ENCODE measurements at places on chromosomes 5 and 9.

DNA sequence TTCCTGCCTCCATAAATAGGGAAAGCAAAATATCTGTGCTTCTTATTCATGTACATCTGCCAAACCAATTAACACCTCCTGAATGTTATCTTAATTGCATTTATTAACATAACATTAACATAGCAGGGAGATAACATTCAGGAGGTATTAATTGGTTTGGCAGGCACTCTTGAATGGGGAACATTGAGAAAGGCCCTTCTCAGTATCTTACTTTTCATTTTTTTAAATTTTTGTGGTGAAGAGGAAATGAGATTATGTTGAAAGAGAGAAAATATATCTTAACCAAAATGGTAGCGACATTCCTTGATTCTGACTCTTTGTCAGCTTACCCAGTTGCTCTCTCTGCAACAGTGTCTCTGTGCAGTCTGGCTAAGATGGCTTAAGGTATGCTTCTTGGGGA, 100.4 kb upstream of the TLE1 start:
- DNase-seq, result no peak

DNA sequence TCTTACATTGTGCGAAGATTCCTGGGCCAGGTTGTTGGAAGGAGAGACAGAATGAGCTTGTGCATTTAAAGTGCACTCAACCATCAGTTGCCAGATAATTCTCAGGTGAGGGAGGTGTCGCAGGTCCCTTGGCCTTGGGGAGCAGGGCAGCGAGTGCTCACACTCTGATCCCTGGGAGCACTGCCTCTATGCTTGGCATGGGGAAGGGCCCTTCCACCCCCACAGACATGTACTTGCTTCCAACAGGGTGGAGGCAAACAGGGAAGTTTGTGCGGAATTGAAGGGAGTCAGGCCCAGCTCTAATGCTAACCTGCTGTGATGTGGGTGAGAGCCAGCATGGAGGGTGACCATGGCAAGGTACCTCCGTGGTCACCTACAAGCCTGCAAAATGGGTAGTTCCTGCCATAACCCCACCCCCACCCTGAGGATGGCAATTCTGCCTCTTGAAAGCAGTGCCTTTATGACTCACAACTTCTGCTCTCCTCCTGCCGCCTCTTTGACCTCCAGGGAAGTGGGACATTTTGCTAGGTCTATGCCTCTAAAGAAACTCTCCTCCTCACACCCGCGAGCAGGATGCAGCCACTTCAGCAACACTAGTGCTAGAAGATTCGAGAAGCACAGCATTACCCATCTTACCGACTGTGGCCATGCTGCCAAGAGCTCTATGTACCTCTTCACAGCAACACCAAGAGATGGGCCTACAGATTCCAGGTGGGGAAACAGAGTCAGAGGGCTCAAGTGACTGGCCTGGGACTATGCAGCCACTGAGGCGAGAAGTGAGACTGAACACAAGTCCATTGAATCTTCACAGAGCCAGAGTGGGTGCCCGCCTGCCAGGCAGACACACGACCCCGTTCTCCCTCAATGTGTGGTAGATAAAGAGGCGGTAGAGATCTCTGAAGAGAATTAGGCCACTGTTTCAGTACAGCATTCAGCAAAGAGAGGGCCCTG, 22.1 kb upstream of the SLC25A51 start:
- DNase-seq, result no peak

- peak; percentile 12 for DNase-seq
These were observed at the start of gene CD74 for GRCh38 chr5:150412319-150413175. Gene CD74 (minus strand): TSS chr5:150412910. CDS start chr5:150412749, 161 bp downstream.

DNA sequence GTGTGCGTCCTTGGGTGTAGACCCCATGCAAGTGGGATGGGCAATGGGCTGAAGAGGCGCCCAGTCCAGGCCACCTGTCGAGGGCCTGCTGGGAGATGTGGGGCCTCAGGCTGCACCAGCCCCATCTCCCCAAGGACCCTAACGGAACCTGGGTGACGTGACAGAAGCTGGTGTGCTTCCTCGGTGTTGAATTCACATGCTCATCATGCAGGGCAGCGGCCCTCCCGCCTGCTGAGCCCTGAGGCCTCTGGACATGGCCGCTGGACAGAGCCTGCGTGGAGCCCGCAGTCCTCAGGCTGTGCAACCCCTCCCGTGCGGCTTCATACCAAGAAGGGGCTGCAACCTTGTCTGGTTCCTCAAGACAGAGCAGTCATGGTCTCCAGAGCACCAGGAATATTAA, 26.8 kb downstream of the TERT start:
- no peak for DNase-seq

DNA sequence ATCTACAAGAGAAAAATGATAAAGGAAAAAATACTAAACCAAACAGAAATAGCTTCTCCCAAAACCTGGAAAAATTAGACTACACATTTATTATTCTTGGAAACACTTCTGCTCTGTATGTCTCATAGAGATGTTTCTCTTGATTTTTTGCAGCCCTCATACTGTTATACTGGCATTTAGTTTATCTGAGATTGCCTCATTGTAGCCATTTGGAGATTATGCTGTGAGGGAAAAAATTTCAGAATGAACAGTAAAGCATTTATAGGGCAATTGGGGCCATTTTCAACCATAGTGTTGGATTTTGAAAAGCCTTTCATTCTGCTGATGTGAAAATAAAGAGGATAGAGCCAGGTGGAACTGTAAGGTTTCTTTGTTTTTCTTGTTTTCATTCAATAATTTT, 441.8 kb upstream of the RIOK2 start:
- no peak for DNase-seq

GRCh38 chr5:114311968-114312367, 49.9 kb upstream of the KCNN2 start:
- no peak for DNase-seq

DNA sequence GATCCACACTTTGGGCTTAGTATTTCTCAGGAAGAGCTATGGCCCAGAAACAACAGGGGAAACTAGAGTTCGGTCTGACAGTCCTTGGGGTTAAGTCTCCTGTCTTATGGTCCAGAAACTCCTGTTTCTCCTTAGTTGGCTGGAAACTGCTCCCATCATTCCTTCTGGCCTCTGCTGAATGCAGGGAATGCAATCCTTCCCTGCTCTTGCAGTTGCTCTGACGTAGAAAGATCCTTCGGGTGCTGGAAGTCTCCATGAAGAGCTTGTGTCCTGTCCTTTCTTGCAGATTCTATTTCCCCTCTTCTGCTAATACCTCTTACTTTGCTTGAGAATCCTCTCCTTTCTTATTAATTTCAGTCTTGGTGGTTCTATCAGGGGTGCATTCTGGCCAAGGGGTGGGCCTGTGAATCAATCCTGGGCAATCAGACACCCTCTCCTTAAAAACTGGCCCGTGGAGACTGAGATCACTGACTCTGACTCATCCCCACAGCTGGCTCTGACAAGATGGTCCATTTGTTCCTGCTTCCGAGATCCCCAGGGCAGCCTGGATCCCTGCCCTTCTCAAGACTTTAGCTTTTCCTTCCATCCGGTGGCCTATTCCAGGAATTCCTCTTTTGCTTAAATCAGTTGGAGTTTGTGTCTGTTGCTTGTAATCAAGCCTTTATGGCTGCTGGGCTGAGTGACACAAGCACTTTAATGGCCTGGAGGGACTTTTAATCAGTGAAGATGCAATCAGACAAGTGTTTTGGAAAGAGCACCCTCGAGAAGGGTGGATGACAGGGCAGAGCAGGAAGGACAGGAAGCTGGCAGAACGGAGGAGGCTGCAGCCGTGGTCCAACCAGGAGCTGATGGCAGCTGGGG, 23.7 kb downstream of the PTGS1 start:
- DNase-seq, result no peak

DNA sequence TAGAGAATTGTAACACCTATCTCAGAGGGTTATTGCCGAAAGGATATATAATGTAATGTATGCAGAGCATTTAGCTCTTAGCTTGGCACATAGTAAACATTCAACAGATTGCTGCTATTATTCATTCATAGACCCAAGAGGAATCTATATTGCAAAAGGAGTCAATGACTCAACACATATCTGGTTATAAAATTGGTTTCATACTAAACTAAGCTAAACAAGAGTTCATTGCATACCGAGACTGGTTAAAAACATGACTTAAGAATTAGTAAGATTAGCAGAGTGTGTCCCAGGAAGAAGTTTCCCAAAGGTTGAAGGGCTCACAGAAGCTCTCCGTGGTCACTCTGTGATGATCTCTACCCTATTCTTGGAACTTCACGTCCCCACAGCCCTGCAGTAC, 339.6 kb upstream of the CCNH start:
- no peak for DNase-seq

GRCh38 chr9:15843316-15843715, 290.5 kb downstream of the CCDC171 start:
- no peak for DNase-seq

GRCh38 chr9:15606643-15607472, 54.0 kb downstream of the CCDC171 start:
- peak; percentile 79 for DNase-seq

DNA sequence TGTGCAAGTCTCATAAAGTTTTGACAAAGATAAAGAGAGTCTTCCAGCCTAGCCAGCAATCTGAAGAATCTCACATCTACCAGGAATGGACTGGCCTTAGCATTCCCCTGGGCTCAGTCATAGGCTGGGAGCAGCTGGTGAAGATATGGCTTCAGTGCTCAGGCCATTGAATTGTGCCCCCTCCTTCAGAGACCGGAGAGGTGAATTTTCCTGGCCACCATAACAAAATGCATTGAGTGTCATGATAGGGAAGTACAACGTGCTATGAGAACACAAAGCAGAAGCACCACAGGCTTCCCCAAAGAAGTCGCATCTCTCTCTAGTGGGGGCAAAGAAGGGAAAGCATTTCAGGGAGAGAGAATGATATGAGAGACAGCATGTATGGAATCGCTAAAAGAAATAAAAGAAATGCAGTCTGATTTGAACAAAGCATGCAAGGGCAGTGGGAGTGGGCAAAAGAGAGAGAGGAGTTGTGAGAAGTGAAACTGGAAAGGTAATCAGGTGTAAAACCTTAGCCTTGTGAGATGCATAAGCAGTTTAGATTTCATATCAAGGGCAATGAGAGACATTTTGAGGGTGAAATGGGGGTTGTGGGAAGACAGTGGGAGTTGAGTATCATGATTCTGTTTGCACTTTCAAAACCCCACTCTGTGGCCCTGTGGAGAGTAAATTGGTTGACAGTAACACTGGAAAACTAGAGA, 57.1 kb upstream of the NMUR2 start:
- DNase-seq, result no peak

DNA sequence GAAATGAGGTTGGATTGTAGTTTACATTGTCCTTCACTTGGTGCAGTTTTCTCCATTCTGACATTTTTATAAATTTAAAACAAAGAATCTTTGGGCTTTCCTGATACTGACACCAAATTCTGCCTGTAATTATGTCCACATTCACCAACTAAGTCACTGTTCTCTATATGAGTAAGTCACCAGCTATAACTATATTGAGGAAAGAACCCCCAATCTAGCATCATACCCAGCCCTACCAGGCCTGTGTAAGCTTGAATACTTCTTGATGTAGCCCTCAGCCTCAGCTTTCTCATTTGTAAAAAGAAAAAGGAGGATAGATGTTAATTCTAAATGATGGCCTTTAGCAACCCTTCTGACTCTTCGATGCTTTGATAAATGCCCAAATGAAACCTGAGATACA, 112.7 kb upstream of the FST start:
- DNase-seq, result no peak

DNA sequence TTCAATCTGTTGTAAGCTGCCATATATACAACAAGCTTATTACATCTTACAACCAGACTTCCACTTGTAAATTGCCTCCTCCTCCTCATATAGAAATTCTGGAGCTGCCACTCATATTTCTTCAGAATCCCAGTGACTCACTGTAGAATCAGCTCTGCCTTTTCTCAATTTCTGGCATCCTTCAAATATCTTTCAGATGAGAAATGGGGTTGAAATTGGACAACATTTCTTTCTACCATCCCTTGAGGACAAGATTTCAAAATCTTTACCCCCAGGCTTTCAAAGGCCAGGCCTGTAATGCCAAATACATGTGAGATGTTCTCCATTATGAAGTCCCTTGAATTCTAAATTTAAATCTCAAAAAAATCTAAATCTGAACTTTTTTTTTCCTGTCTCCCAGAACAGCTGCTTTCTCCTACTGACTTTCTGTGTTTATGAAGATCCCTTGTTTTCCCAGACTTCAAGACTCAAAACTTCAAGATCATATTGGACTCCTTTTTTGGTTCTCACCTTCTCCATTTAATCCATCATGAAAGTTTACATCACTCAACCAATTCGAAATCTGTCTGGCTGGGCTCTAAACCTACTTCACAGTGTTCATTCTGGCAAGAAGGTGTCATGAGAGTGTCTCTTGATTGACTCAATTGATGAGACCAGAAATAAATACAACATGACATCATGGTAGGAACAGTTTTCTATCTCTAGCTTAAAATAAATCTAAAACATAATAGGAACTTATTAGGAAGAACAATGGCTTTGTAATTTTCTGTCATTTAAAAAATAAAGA, 109.8 kb downstream of the HMHB1 start:
- DNase-seq, result no peak

DNA sequence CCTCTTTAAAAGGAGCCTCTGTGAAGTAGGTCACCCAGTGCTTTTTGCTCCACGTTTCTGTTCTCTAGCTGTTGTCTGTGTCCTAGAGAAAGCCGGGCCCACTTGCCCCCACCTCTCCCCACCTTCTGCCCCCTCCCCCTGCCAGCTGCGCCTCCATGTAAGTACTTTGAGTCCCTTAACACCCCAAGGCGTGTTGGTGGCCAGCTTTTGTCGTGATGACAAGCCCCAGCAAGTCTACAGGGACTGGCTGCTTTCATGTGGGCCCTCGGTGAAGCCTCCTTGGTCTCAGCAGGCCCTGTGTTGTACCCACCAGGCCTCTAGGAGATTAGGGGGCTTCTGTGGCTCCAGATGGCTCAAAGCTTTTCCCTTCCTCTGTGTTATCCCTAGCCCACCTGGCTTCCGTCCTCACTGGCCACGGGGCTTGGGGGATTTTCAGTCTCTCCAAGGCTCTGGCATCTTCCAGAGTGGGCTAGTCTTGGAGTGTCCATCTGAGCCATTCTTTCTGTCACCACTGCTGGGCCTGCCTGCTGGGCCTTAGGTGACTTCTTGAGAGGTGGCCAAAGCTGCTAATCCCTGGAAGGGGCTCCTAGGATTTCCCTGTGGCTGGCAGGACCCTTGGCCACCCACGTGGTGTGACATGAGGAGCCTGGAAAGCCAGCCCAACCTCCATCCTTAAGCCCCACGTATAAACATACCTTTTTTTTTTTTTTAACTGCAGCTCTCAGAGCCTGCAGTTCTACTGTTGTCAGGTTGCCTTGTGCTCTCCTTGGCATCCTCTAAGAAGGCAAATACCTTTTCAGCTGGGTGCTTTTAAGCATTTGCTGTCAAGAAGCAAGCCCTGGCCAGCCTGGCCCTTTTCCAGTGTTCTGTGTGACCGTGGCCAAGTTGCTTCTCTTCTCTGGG, 1.1 kb upstream of the NDST1 start:
- DNase-seq, result no peak

GRCh38 chr9:133137451-133138231, 16.6 kb upstream of the RALGDS start:
- DNase-seq, result no peak

- DNase-seq, result no peak
These were observed 53.7 kb downstream of the LMX1B start for GRCh38 chr9:126667190-126668055.

Measured in NCI-H2227 treated with DMSO at 0.1 percent for 48 hours (cell line).